ENCODE measurements at places on chromosomes 5 and 9.

DNA sequence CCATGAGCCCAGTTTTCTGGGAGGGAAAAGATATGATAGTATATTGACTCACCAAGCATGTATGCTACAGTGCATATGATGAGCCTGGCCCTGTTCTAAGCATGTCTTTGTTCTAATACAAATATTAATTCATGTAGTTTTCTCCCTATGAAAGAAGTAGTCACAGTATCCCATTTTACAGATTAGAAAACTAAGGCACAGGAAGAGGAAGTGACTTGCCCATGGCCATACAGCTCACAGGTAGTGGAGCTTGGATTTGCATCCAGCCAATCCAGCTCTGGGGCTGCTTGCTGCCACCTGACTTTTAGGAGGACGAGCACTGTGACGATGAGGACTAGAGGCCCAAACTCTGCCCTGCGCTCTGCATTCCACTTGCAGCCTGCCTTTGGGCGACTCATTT is 76.4 kb downstream of the AK8 start:
- no peak for DNase-seq

- no peak for DNase-seq
Observed at GRCh38 chr5:131854134-131854533, 57.3 kb upstream of the FNIP1 start.

DNA sequence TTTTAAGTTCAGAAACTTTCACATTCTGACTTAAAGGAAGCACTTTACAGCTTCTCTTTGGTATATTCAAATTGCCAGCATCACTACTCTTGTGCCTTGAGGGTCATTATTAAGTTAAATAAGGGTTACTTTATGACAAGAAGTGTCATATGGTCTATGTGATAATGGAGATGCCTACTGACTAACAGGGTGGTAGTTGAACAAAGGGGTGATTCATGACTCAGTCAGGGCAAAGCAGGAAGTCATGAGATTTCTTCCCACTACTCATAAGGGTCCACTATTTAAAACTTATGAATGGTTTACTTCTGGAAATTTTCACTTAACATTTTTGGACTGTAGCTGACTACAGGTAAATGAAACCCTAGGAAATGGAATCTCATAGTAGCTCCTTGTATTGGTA is 938.3 kb upstream of the PTPRD start:
- no peak for DNase-seq

DNA sequence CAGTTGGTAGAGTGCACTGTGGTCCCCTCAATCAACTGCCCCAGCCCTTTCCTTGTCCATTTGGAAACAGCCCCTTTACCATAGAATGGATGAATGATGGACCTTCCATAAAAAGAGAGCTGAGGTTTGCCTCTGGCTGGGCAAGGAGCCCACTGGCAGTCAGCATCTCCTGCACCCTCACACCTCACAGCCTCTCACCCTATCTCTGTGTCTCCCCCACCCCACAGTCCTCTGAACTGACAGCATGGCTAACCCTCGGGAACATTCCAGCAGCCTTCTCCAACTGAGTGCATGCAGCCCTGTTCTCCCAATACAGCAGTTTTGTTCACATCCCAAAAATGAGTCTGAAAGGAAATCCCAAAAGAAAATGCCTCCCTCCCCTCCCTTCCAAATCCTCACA is 51.7 kb downstream of the RETREG1 start:
- no peak for DNase-seq

DNA sequence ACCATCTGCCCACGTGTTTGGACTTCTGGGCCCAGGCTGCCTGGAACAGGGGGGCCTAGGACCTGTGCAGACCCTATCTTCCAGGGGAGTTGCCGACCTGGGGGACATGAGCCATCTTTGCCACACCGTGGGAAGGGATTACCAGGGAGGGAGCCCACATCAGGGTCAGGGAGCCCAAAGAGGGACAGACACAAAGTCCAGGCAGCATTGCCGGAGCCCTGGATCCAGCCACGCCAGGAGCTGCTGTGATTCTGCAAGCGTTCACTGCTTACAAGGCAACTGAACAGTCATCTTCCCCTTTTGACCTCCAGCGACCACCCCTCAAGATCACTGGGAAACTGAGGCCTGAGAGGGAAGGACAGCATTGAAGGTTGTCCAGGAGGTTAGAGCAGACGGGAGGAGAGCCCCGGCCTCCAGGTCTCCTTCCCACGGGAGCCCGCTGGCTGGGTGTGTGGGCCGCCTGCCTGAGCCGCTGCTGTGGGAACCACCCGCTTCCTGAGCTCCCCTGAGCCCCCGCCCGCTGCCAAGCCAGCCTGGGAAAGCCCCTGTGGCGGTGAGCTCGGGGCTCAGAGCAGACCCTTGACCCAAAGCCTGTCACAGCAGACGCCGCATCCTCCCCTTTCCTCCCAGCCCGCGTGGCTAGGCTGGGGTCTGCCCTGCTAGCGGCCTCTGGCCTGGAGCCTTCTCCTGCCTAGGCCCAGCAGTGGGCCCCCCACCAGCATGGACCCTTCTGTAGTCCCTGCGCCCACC is 17.1 kb upstream of the NOTCH1 start:
- no peak for DNase-seq

Data from AML-193 (cell line).